ENCODE measurements at places on chromosomes 12 and 14.

DNA sequence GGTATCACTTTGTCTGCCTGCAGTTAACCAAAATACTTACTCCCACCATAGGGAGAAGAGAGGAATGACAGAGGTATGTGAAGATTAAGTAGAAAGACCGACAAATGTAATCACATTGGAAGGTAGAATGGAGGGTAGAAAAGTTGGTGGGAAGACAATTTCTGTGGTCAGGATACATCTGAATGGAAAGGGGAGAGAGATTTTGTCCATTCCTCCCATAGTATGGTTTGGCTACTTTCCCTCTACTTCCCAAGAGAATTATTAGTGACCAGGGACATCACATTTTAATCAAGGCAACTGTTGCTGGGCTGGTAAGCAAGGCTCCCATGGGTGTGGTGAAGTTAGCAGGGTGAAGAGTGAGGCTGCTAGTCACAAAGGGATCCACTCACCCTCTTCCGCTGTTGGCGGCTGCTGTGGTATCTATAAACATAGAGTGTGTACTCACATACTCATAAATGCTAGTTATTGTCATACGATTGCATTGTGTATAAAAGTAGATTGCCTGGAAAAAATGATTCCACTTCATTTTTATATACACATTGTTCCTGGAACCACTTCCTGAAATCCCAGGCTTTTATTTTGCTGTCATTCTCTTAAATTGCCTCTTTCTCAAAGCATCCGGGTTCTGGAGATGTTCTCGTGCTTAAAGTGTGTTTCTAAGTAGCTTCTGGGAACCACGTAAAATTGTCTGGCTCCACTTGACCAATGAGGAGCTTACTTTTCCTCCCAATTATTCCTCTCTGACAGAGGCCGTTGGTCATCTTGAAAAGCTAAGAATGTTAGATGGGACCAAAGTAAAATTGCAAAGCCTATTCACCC, 413.1 kb downstream of the ZFP36L1 start:
- DNase-seq, result no peak

GRCh38 chr12:27303139-27304111, 29.2 kb upstream of the BMAL2 start:
- DNase-seq, result no peak

DNA sequence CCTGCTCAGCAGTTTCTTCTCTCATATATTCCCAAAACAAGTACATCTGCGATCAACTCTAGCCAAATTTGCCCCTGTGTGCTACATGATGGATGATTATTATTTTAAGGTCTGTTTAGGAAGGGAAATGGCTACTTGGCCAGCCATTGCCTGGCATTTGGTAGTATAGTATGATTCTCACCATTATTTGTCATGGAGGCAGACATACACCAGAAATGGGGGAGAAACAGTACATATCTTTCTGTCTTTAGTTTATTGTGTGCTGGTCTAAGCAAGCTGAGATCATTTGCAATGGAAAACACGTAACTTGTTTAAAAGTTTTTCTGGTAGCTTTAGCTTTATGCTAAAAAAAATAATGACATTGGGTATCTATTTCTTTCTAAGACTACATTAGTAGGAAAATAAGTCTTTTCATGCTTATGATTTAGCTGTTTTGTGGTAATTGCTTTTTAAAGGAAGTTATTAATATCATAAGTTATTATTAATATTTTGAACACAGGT, 45.5 kb downstream of the EID3 start:
- DNase-seq, result no peak

GRCh38 chr12:128796439-128797118, 27.2 kb downstream of the SLC15A4 start:
- DNase-seq, result no peak

- no peak for DNase-seq
Observed at GRCh38 chr14:96727073-96727472, 70.1 kb upstream of the VRK1 start.

GRCh38 chr12:108616941-108617858, 16.5 kb downstream of the SELPLG start:
- DNase-seq, result peak; percentile 72

- peak; percentile 4 for DNase-seq
Observed at GRCh38 chr12:112868459-112869041, 38.2 kb upstream of the OAS1 start.
